GM12878 (cell line): ENCODE measurements at places on chromosomes 3 and 15. TPM values are rescaled to one million over a fixed set of nuclear protein-coding genes. Genes with fewer than 3 reads are reported as not detected.
A peak's percentile ranks its signal among the peaks of the same experiment; 100 is the strongest.

- DNase-seq: no peak
Measured at GRCh38 chr3:89250742-89251141, 143.3 kb downstream of the EPHA3 start.

GRCh38 chr3:138442433-138442832 lies 8.0 kb downstream of the ESYT3 start:
- DNase-seq: no peak

DNA sequence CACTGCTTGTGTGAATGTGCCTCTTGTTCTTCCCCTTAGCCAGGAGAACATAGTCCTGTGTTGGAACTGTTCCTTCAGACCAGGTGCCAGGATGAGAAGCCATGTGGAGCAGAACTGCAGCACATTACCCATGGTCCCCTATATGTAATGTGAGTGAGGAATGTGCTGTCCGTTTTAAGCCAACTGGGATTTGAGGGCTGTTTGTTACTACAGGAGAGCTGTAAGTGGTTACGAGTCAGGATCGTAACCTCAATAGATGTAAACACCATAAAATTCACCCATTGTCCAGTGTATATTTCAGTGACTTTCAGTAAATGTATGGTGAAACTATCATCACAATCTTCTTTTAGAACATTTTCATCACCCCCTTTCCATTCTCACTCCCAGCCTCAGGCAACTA lies 10.1 kb upstream of the SCAP start:
- DNase-seq: no peak

- DNase-seq: peak; percentile 34
Measured at GRCh38 chr15:72722071-72722696, 36.2 kb downstream of the BBS4 start.

DNA sequence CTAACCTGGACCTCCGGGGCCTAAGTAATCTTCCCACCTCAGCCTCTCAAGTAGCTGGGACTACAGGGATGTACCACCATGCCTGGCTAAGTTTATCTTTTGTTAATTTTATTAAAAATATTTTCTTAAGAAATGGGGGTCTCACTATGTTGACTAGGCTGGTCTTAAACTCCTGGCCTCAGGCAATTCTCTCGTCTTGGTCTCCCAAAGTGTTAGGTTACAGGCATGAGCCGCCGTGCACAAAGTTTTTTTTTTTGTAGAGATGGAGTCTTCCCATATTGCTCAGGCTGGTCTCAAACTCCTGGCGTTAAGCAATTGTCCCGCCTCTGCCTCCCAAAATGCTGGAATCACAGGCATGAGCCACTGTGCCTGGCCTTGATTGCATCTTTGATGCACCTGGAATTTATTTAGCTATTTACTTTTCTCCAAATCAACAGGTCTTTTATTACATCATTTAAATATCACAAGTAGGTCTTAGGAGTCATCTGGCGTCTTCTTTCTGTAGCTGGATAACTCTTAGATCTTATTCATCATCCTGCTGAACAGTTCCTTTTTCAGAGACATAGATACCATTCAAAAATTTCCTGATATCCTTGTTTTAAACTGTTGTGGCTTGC lies 7.8 kb upstream of the MAP2K1 start:
- no peak for DNase-seq

DNA sequence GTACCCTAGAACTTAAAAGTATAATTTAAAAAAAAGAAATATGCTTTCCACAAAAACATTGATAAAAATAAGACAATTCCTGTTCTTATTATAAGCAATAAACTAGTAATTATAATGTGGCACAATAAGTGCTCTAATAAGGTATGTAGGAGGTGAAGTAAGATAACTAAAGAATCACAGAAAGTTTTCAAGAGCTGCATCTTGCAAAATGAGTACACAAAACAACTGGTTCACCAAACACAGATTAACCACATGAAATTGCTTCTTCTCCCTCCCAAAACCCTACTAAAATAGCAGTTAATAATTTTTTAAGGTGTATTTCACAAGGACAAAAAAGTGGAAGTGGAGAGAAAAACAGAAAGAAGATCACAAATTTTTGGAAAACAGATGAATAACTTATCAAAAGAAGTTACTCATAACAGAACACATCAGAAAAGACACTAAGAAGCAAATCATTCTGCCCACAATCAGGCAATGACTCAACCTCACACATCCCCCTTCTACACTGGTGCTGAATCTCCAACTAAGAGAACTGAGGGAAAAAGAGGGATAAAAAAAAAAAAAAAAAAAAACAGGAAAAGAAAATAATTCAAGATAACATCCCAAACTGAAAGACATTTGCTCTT lies 64.2 kb downstream of the TBC1D5 start:
- no peak for DNase-seq

- no peak for DNase-seq
Measured at GRCh38 chr3:179436517-179436916, 14.8 kb downstream of the GNB4 start.

DNA sequence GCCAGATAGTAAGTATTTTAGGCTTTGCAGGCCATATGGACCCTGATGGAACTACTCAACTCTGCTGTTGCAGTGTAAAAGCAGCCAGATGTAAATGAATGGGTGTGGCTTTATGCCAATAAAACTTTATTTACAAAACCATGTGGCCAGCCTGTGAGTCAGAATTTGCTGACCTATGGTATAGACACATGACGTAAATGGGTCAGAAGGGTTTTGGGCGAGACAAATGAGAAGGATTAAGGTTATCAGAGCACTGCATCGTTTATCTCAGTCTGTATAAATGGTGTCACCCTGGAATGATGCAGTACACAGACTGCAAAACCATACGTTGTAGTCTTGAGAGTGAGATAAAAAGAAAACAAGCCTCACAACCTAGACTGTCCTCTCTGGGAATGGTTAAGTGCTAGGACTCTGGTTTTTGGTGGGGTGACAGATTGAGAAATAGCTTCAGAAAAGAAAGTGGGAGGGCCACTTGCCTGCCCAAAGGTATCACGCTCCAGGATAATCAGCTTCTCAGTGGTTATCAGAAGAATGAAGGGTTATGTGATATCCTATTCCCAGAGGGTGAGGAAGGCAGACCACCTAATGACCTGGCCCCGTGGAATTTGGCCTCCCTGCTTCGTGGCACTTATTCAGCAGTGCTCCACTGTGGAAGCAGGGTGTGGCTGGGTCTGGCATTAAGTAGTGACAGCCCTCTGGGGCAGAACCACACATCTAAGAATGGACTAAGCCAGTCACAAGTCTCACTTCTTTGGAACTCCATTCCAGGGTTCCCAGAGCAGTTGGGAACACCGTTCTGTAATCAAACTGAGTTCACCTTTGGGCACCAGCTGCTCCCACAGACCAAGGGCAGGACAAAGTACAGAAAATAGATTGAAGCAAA lies 46.1 kb downstream of the ABHD5 start:
- no peak for DNase-seq

GRCh38 chr15:91045065-91045464 lies 22.7 kb upstream of the VPS33B start:
- DNase-seq: no peak

GRCh38 chr3:107752202-107752990 lies 229.6 kb downstream of the BBX start:
- no peak for DNase-seq

DNA sequence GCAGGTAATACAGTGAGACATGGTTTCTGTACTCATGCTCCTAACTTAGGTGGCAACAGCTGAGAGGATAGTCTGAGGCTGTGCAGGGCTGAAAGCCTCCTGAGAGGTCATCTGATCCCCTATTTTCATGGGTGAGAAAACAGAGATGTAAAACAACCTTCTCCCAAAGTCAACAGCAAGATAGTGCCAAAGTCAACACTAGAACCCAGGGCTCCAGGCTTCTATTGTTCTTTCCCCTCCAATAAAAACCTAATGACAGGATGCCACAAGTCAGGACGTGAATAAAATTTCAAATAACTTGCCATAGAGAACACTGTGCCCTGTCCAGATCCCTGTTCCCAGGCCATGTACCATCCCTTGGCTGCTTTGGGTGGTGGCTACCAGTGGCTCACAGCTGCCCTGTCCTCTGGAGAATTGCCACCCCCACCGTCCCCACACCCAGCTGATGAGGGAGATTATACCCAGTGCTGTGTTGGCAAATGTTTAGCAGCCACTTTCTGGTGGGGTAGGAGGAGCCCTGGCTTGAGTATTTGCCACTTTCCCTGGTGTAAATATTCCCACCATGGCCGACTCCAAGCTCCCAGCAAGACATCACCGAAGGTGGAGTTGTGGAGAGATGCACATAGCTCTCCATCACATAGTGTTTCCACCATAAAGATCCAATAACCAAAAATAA lies 54.8 kb downstream of the SRGAP3 start:
- no peak for DNase-seq

DNA sequence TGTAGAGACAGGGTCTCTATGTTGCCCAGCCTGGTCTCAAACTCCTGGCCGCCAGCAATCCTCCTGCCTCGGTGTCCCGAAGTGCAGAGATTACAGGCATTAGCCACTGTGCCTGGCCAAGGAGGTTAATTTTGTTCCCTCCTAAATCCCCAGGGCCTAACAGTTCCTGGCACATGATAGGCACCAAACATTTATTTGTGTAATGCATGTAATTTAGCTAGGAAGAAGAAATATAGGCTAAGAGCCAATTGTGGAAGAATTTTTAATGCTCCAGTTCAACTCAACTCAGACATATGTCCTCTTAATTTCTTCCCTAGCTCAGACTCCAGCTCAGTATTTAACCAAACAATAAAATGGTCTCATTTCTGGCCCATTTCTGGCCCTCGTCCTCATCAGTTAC lies 7.7 kb upstream of the ZNF592 start:
- no peak for DNase-seq

GRCh38 chr3:194284351-194284750 lies 66.8 kb downstream of the CPN2 start:
- no peak for DNase-seq

DNA sequence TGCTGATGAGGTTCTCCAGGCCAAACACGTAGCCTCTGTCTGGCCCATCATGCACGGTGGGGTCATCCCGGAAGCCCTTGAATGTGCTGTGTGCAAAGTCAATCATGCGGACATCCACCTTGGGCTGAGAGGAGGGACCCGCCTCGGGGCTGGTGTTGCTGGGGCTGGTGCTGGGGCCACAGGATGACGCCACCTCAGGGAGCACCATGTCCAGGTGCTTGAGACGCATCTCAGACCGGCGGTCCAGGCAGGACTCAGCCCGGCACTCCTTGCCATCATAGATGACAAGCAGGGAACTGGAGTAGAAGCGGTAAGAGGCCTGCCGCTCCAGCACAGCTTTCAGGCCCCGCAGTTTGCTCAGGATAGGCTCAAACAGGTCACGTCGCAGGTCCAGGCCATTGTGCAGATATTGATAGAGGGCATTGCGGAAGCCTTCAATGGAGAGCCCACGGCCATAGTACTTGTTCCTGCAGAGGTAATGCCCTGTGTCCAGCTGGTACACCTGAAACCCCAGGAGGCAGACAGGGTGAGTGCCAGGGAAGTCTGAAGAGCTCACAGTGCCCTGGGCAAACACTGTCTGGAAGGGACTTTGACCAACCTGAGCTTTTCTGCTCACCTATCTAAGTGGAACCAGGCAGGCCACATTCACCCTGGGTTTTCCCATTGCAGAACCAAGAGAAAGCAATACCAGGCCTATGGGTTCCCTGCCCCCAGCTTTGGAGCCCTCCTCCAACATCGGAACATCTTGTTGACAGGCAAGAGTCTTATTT lies 3.6 kb upstream of the GMPPB start:
- DNase-seq: no peak

DNA sequence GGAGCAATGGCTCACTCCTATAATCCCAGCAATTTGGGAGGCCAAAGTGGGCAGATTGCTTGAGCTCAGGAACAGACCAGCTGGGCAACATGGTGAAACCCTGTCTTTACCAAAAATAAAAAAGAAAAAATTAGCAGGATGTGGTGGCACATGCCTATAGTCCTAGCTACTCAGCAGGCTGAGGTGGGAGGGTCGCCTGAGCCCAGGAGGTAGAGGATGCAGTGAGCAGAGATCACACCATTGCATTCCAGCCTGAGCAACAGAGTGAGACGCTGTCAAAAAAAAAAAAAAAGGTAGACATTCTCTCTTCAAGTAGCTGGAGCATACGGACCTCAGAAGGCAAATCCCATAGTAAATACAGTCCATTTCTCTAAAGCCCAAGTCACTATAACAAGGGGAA lies 7.1 kb upstream of the C3orf80 start:
- no peak for DNase-seq

DNA sequence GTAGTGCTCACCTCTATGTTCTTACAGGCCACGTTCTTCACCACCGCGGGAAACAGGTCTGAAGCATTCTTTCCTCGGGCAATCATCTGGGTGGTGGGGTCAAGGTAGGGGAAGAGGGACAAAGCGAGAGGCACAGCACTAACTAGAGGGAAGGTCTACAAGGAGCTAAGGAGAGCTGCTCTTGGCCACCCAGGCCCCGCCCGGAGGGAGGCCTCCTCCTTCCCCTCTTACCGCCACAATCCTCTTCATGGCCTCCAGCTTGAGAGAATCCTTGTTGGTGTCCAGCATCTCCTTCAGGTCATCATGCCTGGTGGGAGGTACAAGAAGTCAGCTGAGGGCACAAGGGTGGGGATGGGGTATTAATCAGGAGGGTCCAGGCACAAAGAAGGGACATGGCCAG lies 20.5 kb downstream of the AP3B2 start:
- no peak for DNase-seq

Gene OIP5
- 61.4 and 65.6 TPM in 2 replicates for polyA plus RNA-seq

Gene SLC38A3
- polyA plus RNA-seq: not detected in 2 replicates

Gene TMEM108
- polyA plus RNA-seq: 0.21 and 0.58 TPM in 2 replicates

Gene TAMM41
- polyA plus RNA-seq: 29.9 and 30.6 TPM in 2 replicates

Gene ALDH1L1
- 0.54 and 0.69 TPM in 2 replicates for polyA plus RNA-seq

Gene PCBP4
- 3.6 and 5.3 TPM in 2 replicates for polyA plus RNA-seq

Gene EPB42
- not detected in 2 replicates for polyA plus RNA-seq

Gene SLCO2A1
- polyA plus RNA-seq: not detected in 2 replicates

Gene FMN1
- polyA plus RNA-seq: not detected in 2 replicates

Gene GLCE
- 2.2 and 2.8 TPM in 2 replicates for polyA plus RNA-seq

Gene SLC22A14
- not detected in 2 replicates for polyA plus RNA-seq

Gene LIPH
- polyA plus RNA-seq: 4.2 and 5.1 TPM in 2 replicates

Gene SUSD5
- polyA plus RNA-seq: 0.09 TPM in 1 of 2 replicates, not detected in the other

Gene UBA5
- polyA plus RNA-seq: 54.5 and 57.7 TPM in 2 replicates
